ENCODE measurements at places on chromosomes 7 and 10.

DNA sequence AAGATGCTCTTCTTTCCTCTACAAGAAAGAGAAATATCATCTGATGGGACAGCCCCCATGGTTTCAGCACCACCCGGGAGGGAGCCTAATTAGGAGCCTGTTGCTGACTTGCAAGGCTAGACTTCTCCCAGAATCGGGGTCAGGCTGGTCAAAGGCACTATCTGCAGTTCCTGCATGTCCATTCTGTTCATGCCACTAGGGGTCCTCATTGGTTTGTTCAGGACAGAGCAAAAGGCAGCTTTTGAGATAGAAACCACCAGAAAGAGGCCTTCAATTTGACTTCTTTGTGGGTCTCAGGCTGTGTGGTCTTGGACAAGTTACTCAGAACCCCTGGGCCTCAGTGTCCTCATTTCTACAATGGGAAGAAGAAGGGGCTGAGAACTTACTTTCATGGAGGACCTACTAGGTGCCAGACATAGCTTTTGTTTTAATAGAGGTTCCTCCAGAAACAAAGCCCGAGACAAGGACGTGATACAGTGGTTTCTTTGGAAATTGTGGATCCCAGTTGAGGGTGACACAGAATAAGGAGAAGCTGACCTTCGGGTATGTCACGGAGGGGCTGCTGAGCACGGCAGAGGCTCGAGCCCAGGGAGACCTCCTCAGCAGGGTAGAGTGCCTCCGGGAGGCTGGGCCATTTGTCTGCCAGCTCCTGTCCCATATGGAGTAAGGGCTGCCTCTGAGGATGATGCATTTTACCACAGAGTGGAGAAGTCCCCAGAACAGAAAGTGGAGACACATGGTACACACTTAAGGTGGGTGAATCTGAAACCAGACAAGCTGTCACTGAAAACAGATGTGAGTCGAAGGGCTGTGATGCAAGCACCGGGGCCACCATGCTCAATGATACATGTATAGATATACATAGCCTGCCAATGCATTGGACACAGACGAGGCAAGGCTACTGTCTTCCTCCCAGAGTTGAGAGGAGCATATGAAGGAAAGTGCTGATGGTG, 33.1 kb upstream of the NEUROD6 start:
- no peak for DNase-seq

DNA sequence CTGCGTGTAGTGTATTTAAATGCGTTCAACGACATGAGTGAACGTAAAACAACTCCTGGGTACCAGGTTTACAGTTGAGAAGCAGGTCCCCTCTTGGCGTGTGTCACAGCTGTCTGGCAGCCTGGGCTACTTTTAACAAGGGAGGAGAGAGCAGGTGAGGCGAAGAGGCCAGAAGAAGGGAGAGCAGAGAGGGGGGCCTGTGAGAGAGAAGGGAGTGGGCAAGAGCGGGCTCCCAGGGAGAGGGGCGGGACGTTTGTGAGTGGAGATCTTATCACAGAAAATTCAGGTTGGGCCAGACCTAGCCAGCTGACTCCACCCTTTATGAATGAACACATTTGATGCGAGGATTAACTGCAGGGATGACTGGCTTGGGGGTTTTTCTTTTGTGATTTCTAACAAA, 154.0 kb downstream of the CAMK1D start:
- DNase-seq: no peak

- DNase-seq: no peak
These were observed 904.8 kb upstream of the POT1 start for GRCh38 chr7:125834421-125834820.

GRCh38 chr7:114628362-114628761, 213.7 kb downstream of the FOXP2 start:
- DNase-seq: no peak

GRCh38 chr10:69069090-69070042, 18.5 kb upstream of the SRGN start:
- no peak for DNase-seq

- DNase-seq: no peak
These were observed 12.1 kb downstream of the SKIDA1 start for GRCh38 chr10:21513405-21513788.

DNA sequence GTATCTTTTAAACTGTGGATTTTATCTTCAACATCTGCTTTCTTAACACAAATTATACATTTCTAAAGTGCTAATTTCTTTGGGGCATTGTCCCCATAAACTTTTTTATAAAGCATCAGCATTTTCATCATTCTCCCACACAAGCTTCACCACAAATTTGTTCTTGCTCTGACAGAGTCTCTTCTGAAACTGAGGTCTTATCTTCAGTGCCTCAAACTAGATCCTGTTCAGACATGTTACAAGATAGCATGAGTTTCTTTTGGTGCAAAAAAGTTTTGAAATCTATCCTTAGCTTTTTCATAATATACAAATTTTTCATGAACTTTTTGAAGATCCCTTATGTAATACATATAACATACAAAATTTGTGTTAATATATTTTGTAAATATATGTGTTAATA, 346.6 kb downstream of the IPMK start:
- DNase-seq: no peak

DNA sequence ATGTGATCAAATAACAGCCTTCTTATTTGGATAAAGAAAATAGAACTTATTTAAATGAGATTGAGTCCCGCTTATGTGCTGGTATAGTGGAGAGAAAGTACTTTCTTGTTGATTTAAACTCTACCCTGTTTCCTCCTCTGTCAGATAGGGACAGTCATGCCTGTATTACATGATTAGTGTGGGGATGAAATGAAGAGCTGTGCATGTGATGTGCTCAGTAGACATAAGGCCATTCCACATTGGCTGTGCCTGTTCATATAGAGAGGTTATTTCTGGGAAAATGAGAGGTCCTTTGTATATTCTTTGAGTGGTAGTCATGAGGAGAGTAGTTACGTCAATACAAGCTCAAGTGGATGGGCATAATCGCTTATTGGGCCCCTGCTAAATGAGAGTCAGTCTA, 5.7 kb downstream of the MTURN start:
- no peak for DNase-seq

DNA sequence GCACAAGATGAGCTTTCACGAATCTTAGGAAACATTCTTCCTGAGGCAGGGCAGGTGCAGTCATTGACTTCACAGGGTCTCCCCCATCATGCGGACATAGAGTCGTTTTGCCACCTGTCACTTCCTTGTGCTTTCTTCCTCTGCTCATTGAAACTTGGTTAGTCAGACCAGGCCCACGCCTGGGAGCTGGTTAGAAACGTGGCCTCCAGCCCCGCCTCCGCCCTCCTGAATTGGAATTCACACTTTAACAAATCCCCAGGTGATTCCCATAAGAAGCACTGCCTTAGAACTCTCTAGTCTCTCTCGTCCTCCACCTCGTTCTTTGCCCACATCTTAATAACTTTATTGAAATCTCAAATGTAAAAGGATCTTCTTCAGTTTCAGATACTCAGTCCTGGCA, 265.5 kb upstream of the FZD8 start:
- DNase-seq: no peak

DNA sequence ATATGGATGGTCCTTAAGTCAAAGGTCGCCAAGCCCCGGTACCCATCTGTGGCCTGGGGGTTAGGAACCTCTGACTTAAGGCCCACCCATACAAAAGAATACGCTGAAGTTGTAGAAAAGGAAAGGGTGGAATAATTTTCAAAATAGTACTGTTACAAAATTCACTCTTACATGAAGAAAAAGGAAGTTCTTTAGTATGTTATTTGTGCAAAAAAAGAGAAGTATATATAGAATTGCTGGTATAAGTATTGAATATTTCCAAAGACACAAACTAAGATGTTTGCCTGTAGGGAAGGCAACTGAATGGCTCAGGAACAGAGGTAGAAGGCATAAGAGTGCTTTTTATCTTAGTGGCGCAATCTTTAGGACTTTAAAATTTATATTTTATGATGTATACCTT, 78.7 kb downstream of the PRLHR start:
- DNase-seq: no peak

GRCh38 chr10:1601406-1601805, 135.9 kb downstream of the ADARB2 start:
- DNase-seq: no peak

DNA sequence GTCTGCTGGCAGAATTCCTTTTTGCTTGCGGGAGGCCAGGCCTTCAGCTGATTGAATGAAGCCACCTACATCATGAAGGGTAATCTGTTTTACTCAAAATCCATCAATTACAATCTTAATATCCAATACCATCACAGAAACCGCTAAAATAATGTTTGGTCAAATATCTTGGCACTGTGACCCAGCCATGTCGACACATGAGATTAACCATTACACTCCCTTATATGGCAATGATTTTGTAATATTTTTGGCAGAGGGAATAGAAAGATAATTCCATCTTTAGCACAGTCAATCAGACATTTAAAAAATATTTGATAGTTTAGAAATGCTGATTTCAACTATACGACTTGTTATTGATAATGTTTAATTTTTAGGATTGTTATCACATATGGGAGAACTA, 36.5 kb upstream of the SLC39A12 start:
- no peak for DNase-seq

DNA sequence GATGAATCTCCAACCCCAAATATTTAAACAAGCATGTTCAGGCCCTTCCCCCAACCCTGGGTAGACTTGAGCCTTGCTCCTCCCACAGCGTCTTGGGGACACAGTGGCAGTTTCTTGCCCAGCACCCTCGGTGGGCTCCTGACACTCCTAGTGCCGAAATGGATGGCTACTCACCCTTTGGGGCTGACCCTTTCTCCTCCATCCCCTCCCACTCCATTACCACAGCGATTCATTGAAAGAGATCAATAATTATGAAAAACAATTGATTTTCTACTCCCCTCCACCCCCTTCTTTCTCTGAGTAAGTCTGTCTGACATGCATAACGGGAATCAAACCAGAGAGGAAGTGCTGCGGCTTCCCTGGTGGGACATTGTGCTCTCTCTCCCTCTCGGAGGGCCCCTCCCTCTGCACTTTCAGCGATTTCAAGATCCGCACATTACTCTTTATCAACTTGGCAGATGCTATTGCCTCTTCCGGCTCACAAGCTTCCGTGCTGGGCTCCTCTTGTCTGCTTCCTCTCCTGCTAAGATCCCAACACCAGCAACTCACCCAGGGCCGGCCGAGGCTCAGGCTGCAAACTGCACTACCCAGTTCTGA, 79.0 kb upstream of the PLXNA4 start:
- DNase-seq: no peak

GRCh38 chr7:76338298-76339084, 20.3 kb downstream of the YWHAG start:
- no peak for DNase-seq

- no peak for DNase-seq
These were observed 496.6 kb downstream of the INHBA start for GRCh38 chr7:41206267-41206666.

DNA sequence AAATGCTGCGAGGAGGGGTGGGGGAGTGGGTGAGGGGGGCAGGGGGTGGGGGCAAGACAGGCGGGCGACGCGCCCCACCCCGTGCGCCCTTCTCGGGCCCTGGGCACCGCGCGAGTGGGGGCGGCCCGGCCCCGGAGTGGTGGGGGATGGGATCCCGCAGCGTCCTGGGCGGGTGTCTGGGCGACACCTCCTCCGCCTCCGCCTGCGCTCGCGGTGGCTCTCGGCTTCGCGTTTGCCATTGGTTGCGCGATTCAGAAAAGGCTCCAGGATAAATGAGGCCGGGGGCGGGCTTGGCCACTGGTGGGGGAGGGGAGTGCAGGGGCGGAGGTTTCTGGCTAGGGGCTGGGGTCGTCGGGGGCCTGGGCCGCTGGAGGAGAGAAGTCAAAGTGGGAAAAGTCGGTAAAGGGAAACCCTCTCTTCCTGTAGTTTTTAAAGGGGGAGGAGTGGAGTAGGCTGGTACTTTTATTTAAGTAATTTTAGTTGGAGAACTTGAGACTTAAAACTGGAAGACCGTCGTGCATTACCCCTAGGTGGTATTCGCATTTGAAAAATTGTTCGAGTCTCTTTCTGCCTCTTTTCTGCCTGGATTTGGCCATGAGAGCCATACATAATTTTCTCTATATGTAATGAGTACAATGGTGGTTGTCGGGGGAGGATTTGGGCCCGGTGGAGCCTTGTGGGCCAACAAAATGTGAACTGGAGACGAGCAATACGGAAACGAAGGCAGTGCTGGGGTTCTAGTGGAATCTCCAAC, 992 bp upstream of the IGF2BP3 start:
- no peak for DNase-seq

DNA sequence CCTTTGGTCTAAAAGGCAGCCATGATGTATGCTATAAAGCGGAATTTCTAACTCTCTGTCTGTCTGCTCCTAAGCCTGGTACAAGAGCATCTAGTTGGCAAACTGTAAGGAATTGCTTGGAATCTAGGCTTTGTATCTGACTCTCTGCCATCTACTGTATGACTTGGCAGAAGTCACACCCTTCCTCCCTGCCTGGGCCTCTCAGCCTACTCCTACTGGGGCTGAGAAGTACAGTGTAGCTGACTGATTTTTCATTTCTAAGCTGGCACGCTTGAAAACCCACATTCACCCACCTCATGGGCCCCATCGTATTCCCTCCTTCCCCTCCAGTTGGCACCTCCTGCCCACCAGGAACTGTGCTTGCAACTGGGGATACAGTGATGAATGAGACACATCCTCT, 435.2 kb downstream of the PLXNA4 start:
- no peak for DNase-seq

- no peak for DNase-seq
These were observed 6.1 kb upstream of the IMMP2L start for GRCh38 chr7:111568419-111568818.

GRCh38 chr10:11757454-11757820, 15.3 kb downstream of the ECHDC3 start:
- peak; percentile 86 for DNase-seq

DNA sequence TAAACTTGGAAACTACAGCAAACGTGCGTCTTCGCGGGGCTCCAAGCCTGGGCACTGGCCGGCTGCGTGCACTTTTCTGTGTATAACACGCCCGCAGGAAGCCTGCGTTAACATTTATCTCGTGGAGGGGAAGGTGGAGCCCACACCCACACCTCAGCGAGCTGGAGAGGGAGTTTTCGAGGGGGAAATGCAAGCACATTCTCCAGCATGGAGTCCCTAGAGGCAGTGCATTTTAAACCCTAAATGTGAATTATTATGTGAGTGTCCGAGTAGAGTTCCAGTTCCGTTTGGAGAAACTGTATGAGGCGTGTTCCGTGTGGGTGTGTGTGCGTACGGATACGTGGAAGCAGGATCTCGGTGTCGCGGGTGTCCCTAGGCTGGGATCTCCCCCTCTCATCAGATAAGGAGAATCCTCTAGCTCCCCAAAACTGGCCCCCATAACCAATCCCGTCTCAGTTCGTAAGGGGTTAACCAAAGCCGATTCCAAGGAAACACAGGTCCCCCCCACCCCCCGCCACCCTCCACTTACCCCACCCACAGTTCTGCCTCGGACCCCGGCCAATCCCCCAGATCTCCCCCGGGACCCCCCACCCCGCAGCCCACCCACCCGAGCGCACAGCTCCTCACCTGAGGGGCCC, 403 bp downstream of the CDK6 start:
- DNase-seq: peak; percentile 85

DNA sequence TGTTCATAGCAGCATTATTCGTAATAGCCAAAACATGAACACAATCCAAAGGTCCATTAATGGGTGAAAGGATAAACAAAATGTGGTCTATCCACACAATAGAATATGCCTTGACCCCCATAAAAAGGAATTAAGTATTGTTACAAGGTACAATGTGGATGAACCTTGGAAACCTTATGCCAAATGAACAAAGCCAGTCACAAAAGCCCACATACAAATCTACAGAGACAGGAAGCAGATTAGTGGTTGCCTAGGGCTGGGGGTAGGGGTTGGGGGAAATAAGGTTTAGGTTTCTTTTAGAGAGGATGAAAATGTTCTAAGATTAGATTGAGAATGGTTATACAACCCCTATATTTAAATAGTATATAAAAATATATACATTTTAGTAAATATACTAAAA, 34.8 kb downstream of the PIP4K2A start:
- DNase-seq: no peak

GRCh38 chr7:23470330-23471105, at the start of gene IGF2BP3:
Gene IGF2BP3, minus strand, starts transcription at chr7:23470491. Its CDS starts 381 bp downstream, at chr7:23470110.
- no peak for DNase-seq
